ENCODE measurements at places on chromosomes 1 and 21.

DNA sequence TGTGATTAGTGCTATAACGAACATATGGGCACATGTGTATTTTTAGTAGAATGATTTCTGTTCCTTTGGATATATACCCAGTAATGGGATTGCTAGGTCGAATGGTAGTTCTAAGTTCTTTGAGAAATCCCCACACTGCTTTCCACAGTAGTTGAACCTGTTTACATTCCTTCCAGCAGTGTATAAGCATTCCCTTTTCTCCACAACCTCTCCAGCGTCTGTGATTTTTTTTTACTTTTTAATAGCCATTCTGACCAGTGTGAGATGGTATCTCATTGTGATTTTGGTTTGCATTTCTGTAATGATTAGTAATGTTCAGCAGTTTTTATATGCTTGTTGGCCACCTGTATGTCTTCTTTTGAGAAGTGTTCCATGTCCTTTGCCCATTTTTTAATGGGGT, 81.8 kb upstream of the SLC44A3 start:
- no peak for DNase-seq

DNA sequence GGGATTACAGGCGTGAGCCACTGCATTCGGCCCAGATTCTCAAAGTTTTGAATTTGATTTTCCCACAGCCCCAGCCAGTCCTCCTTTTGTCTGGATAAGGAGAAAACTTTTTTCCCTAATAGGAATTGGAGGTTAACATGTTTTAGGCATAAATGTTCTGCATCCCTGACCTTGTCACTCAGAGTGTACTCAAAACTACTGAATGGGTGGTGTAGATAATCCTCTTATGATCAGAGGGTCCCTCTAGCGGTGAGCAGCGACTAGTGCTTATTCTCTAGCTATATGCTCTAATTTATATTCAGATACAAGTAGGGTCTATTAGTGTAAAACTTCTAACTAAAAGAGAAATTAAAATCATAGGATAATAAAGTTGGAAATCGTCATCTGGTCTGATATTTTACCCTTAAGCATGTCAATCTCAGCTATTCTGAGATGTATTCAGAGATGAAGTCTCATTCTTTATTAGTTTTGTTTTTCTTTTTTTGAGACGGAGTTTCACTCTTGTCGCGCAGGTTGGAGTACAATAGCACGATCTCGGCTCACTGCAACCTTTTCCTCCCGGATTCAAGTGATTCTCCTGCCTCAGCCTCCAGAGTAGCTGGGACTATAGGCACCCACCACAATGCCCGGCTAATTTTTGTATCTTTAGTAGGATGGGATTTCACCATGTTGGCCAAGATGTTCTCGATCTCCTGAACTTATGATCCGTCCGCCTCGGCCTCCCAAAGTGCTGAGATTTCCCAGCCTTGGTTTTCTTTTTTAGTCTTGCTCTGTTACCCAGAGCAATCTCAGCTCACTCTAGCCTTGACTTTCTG, 2.7 kb upstream of the PSMD4 start:
- peak; percentile 26 for DNase-seq

GRCh38 chr1:93438716-93439115, 9.2 kb upstream of the FNBP1L start:
- no peak for DNase-seq

- no peak for DNase-seq
These were observed 14.5 kb upstream of the CBR3 start for GRCh38 chr21:36120304-36120888.

DNA sequence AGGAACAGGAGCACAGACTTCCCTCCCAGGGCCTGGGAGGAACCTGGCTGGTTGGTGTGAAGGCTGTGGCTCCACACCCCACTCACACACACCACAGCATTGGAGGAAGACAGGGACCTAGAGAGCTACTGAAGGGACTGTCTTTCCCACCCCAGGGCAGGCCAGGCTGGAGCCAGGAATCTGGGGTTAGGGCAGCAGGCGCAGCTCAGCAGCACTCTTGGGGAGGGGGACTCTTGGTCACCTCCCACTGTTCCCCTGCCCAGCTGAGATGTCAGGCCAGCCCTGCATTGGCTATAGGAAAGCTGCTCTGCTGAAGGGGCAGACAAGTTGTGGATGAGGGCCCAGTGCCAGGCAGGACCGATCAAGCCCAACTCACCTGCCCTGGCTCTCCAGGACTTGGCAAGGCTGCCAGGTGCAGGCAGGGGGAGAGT, 1.6 kb upstream of the PLEKHA6 start:
- DNase-seq: no peak

GRCh38 chr21:14530592-14530991, 15.5 kb downstream of the SAMSN1 start:
- no peak for DNase-seq

DNA sequence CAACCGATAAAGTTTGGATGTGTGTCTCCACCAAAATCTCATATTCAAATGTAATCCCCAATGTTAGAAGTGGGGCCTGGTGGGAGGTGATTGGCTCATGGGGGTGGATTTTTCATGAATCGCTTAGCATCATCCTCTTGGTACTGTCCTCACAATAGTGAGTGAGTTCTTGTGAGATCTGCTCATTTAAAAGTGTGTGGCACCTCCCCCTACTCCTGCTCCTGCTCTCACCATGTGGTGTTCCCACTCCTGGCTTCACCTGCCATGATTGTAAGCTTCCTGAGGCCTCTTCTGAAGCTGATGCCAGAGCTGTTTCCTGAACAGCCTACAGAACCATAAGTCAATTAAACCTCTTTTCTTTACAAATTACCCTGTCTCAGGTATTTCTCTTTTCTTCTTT, 28.2 kb upstream of the PRDX6 start:
- DNase-seq: no peak

- DNase-seq: no peak
These were observed 296.3 kb downstream of the PRDM2 start for GRCh38 chr1:13996334-13996733.

GRCh38 chr1:151716405-151716762, 219 bp downstream of the CELF3 start:
- no peak for DNase-seq

Measured in substantia nigra (tissue), 51 donors.